ENCODE measurements at places on chromosomes 7 and 10.

DNA sequence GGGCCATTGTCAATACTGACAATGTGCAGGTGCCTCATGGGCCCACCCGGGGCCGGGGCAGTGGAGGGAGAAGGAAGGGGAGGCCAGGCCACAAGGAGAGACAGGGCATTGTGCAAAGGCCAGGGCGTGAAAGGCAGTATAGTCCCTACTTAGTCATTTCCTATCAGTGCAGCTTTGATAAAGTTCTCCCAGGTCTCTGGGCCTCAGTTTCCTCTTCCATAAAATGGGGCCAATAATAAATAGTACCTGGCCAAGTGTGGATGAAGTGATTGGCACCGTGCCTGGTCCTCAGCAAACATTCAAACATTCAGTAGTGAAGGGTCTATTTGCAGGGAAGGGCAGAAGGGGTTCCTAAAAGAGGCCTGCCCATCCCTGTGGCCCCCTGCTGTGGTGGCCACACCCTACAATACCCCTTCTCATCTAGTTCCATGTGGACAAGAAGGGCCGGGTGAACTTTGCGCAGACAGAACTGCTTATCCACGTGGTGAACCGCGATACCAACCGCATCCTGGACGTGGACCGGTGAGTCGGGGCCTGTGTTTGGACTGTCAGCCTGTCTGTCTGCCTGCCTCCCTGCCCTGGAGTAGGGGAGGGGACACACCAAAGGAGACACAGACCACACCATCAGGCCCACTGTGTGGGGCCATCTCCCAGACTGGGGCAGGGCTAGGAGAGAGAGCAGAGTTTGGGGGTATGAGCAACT, 36.9 kb upstream of the VSIR start:
- DNase-seq: no peak

DNA sequence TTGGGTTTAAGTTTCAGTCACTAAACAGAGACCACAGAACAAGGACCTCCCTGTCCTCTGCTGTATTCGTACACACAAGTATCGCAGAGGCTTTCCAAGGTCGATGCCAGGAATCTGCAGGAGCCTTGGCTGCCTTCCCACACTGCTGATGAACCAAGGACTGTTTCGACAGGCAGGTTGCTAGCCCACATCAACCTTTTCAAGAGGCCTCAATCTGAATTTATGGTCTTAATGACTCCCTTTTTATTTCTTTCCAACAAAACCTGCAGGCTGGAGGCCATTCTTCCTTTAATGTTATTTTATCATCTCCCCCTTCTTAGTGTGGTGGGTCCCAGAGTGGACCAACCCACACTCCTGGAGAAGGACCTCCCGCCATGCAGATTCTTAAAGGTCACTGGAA, 45.6 kb downstream of the JCAD start:
- no peak for DNase-seq

GRCh38 chr10:14855453-14855852, 17.3 kb downstream of the HSPA14 start:
- DNase-seq: no peak

- no peak for DNase-seq
These were observed 33.3 kb upstream of the MAT1A start for GRCh38 chr10:80322711-80323110.

DNA sequence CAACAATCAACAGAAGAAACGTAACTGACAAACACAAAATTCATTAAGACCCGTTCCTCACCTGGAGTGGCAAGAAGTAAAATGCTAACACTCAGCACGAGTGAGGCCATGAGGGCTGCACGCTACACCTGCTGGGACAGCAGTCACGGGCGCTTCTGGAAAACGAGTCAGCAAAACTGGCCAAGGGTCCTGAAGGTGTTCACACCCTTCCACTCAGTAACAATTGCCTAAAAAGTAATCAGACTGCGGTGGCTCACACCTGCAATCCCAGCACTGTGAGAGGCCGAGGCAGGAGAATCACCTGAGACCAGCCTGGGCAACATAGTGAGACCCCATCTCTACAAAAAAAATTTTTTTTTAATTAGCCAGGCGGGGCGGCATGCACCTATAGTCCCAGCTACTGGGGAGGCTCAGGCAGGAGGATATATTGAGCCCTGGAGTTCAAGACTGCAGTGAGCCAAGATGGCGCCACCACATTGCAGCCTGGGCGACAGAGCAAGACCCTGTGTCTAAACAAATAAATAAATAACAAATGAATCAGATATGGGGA, 199.1 kb downstream of the MAD1L1 start:
- DNase-seq: no peak

GRCh38 chr10:11451640-11452260, 159.7 kb downstream of the USP6NL start:
- no peak for DNase-seq

DNA sequence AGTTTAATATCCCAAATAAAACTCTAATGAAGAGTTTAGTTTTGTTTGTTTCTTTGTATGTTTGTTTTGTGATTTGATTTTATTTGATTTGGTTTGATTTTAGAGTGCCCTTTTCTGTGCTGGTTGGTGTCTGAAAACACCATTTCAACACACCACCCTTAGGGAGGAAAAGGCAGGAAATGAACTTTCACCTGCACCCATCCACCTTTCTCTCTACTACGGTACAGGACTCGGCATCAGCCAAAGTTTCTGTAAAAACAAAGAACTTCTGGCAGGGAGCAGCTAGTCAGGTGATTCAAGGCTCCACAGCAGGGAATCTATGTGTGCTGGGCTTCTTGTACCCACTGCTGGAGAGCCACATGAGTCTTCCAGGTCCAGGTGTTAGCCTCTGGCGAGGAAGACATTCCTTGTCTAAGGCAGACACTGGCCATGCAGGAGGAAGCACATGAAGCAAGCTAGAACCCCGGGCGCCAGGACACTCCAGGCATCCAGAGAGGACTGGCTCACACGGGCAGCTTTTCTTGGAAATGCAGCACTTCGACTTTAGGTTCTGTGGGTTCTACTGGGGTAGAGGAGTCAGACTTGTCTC, 22.1 kb upstream of the STK17A start:
- DNase-seq: no peak

DNA sequence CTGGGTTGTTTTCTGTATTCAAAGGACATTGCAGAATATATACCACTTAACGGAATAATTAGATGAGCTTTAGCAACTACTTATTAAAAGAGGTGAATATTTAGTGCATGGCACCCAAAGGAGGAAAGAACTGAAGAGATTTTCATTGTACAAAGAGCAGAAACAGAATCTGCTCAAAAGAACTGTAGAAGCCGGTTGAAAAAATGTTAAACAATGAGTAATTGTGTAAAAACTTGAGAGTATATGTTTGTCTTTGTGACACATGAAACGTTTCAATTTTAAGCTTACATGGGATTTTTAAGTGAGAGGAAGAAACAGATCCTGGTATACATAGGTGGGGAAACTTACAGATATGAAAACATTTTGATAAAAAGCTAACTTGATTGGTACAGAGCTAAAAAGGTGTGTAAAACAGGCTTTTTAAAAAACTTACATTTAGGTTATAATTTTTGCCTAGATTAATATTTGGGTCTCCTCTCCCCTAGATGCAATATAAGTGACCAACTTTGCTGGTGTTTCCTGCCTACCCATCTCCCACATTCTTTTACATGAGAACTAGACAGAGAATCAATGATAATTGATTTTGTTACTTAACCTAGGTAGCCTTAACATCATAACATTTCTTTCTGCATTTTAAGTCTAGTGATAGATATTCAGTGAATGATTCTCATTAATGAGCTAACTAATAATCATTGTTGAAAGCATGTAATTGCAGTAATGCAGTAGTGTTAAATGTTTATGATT, 6.8 kb downstream of the ARL5B start:
- DNase-seq: no peak

- no peak for DNase-seq
These were observed 21.8 kb upstream of the NDUFA5 start for GRCh38 chr7:123579416-123579815.

- DNase-seq: no peak
These were observed 130.4 kb downstream of the JCAD start for GRCh38 chr10:29929006-29929405.

GRCh38 chr10:73810735-73811465, 498 bp downstream of the NDST2 start:
- peak; percentile 31 for DNase-seq

GRCh38 chr7:47233996-47234395, 347.9 kb downstream of the TNS3 start:
- DNase-seq: no peak

GRCh38 chr10:11687357-11687771, 54.8 kb upstream of the ECHDC3 start:
- no peak for DNase-seq

DNA sequence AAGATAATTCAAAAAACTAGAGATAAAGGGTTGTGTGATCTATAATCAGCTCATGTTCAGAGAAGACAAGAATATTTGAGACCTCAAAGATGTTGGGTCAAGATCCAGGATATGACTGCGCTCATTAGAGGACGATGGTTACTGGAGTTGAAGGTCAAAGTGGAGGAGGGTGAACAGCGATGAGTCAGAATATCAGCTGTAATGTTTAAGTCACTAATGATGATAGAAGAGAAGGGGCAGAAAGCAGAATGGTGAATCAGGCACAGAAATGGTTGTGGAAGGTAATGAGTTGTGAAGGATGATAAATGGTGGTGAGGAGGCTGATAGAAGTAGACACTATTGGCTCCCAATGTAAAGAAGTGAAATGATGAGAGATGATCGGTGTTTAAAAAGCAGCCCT, 540.3 kb downstream of the INHBA start:
- DNase-seq: no peak

DNA sequence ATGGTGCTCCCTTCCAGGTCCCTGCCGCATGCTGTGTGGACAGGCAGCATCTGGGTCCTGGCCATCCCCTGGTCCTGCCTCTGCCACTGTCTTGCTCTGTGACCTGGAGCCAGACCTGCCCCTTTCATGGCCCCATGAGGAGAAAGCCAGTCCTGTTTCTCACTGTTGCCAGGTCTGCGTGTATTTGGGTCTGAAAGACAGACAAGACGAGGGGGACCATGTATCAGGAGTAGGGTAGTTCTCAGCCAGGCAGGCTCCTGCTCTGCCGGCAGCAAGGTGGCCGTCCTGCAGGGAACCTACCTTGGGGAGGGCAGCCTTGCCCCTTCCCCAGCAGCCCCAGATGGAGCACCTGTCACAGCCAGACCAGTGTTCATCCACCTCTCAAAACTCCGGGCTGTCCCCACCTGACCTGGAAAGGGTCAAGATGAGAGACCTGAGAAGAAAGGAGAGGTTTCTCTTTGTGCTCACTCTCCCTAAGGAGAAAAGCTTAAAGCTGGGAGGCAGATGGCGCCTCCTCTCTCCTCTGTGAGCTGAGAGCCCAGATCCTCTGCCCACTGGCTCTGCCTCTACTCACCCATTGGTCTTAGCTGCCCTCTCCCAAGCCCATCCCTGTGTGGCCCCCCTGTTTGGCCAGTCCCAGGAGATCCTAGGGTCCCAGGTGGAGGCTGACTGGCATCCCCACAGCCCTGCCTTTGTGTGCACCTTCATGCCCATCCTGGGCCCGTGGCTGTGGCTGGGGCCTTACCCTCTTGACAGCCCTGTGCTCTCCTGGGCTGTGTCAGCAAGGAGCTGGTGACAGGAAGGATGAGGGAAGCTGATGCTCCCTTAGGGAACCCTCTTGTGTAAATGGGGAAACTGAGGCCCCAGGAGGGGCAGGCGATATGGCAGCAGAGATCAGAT, 116.1 kb upstream of the PCBD1 start:
- DNase-seq: no peak

- DNase-seq: no peak
These were observed 63.1 kb downstream of the ZNRF2 start for GRCh38 chr7:30347226-30348082.
